Hematopoietic multipotent progenitor cell treated with erythropoietin and hydrocortisone succinate and interleukin-3 and kit ligand, for 15 days (in vitro differentiated cells): ENCODE measurements at places on chromosomes 5 and 9.

DNA sequence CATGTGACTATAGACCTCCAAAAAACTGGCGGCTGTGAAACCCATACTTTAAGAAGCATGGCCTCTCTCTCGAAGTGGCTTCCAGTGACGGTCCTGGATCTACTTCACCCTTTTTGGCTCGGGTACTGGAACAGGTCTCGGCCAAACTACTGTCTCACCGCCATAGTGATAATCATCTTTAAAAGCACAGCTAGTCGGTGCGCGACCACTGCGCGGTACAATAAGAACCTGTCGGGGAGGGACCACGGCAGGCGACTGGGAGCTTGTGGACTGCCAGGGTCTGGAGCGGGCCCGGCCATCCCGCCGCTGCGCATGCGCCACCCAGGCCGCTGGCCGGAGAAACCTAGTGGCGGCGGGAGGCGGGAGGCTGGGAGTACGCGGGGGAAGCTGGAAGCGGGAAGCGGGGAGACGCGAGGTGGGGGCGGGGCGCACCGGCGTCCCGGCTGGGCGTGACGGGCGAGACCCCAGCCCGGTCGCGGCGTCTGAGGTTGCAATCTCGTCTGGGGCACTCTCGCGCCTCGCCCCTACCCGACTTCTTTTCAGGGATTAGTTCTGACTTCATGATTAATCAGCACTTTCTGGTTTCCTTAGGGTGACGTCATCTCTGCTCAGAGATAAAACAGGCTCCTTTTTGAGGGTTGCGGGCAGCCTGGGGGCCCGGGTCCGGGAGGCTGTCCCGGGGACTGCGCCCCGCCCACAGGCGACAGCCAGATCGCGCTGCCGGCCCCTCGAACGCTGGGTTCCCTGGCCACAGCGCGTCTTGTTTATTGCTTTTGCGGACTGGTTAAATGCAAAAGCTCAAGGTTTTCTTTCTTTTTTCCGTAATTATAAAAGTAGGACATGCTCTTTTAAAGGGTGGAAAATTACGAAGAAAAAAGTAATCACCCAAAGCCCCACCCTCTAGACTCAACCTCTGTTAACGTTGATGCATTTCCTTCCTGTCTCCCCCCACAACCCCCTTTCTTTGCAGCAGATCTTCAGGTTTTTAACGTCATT, 266.8 kb downstream of the CWC27 start:
- peak; percentile 75 for DNase-seq

- no peak for DNase-seq
Measured at GRCh38 chr9:91945277-91946085, 4.5 kb downstream of the ROR2 start.

- DNase-seq, result no peak
Measured at GRCh38 chr9:104604801-104605200, 626 bp downstream of the OR13C2 start.

DNA sequence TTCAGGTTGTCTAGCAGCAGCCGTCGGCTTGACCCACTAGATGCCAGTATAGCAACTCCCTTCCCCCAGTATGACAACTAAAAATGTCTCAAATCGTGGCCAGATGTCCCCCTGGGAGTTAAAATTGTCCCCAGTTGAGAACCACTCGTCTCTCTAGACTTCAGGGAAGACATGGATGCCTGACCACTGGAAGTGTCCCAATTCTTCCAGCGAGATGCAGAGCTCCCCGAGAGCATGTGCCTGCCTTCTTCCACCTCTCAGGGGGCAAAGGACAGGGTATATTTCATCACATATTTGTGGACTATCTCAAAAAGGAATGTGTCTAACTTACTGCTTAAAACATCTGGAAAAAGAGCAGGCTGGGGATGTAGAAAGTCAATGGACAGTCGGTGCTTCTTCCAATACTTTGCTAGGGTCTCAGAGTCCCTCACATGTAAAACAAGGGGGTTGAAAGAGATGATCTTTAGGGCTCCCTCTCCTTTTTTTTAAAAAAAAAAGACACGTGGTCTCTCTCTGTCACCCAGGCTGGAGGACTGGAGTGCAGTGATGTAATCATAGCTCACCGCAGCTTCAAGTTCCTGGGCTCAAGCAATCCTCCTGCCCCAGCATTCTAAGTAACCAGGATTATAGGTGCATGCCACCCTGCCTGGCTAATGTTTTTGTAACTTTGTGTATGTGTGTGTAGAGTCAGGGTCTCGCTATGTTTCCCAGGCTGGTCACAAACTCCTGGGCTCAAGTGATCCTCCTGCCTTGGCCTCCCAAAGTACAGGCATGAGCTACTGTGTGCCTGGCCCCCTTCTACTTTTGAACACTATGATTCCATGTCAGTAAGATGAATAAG, 190.6 kb downstream of the DAB2IP start:
- DNase-seq, result no peak

GRCh38 chr5:111675201-111675934, 81.6 kb downstream of the NREP start:
- no peak for DNase-seq
